ENCODE measurements at places on chromosomes 6 and 20. TPM values are rescaled to one million over a fixed set of nuclear protein-coding genes. Genes with fewer than 3 reads are reported as not detected.

DNA sequence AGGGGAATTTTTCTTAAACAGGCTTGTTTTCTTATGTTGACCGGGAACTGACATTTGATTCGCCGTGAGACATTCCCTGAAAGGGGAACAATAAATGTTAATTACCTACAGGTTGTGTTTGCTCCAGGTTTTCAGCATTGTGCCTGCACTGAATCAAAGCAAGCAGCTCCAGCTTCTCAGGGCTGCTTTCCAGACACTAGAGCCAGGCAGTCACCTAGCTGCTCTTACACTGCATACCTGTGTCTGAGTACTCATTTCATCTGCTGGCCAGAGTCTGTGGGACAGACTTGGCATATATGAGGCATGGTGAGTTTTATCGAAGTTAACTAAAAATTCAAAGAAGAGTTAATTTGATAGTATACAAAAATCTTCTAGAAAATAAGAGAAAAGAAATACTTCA lies 951.8 kb upstream of the MAP3K7 start:
- DNase-seq = no peak

DNA sequence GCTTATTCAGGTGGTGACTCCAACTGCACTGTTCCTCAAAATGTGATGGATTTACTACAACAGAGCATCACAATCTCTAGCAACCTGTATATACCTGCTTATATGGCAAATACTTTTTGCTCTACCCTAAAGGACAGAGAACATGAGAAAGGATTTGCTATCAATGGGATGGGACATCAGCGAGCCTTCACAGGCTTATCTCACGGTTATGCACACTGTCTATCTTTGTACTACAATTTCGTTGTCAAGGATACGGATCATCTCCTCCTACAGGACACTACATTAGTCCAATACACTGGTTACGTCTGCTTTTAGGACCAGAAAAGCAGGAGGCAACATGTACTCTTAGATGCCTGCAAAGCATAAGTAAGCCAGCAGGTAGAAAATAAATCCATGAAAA lies 34.2 kb downstream of the STX7 start:
- DNase-seq = no peak

GRCh38 chr20:10034717-10035571 lies at the start of gene ANKEF1:
ANKEF1 (plus strand) TSS chr20:10034987; CDS start chr20:10038302, 3,315 bp downstream.
- DNase-seq = peak; percentile 4

Gene LGSN
- 0.10 TPM for total RNA-seq

Gene BMP6
- 0.69 TPM for total RNA-seq

- DNase-seq = no peak
Measured at GRCh38 chr6:149925253-149925973, 2.5 kb upstream of the RAET1G start.

DNA sequence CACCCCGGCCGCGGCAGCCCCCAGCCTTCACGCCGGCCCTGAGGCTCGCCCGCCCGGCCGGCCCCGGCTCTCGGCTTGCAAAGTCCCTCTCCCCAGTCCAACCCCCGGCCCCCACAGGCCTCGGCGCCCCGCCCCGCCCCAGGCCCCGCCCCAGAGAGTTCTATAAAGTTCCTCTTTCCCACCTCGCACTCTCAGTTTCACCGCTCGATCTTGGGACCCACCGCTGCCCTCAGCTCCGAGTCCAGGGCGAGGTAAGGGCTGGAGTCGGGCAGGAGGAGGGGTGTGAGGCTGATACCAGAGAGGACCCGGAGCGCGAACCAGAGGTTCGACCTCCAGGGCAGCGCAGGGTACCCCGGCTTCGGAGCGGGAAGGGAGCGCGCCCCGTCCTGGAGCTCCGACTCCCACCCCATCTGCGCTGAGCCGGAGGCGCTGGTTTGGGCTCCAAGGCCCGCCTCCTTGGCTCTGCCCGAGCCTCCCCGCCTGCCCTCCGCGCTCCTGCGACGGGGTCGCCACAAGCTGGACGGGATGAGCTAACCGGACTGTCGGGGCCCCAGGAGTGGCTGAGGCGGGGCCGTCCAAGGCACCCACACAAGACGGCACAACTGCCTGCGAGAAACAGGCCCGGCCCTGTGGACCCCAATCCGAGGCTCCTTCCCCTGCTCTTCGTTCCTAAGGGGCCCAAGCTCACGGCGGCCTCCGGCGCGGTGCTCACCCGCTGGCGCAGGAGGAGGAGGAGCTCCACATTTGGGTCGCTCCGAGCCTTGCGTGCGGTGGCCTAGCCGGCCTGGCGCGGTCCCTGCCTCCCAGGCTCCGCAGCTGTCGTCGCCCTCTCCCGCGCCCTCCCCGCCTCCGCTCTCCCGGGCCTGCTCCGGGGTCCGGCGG lies at the start of gene IRF4:
Gene IRF4, plus strand, starts transcription at position 194 of the 882 bp plus-strand sequence. CDS start 1,401 bp downstream, outside the sequence.
- no peak for DNase-seq

DNA sequence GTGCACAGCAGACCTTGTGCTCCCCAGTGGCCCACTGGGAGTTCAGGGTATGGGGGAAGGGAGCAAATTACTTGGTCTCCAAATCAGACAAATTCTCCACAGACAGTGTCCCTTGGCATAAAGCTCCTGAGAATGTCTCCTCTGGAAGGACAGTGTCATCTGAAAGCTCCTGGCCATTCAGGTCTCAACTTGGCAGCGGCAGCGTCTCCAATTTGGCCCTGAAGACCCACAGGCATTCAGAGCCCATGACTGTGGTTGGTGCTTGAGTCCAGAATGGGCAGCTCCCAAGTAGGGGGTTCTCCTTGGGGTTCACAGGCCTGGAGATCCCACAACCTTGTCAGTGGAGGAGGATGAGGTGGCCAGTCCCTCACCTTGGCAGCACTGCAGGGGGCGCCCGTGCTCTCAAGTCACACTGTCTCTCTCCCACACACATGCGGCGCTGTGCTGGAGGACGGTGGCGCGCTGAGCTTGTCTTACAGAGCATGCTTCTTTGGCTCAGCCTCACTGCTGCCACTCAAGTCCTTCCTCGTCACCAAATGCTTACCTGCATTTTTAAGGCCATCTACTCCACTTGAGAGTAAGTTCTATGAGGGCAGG lies 20.7 kb downstream of the DYNLRB1 start:
- no peak for DNase-seq

GRCh38 chr20:52923123-52923937 lies 48.8 kb upstream of the TSHZ2 start:
- DNase-seq = peak; percentile 100

DNA sequence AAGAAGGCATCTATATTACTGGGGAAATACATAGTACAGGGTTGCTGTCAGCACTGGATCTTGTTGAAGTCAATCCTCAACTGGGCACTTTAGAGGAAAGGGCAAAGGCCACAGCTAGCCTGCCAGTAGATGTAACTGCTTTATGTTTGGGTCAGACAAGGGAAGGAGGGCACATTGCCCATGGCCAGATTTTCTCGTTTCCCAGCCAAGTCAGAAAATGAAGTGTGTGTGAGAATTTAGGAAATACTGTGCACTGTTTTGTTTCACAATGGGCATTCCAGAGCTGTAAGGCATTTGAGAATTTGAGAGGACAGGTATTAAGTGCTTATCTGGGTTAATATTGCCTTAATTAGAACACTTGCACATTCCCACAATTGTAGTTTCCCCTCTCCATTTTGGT lies 183.9 kb upstream of the MCHR2 start:
- DNase-seq = peak; percentile 72

GRCh38 chr6:138970856-138971425 lies 17.1 kb downstream of the REPS1 start:
- peak; percentile 94 for DNase-seq

Gene DAAM2
- 1.7 TPM for total RNA-seq

Gene TCP11
- 0.60 TPM for total RNA-seq

Gene SASH1
- total RNA-seq = 87.9 TPM

Gene RSPH3
- 8.2 TPM for total RNA-seq

GRCh38 chr6:89547281-89547680 lies 91.3 kb downstream of the LYRM2 start:
- DNase-seq = no peak

Gene LAMP5
- total RNA-seq = 0.10 TPM

Gene REM1
- total RNA-seq = not detected

- peak; percentile 66 for DNase-seq
Measured at GRCh38 chr6:168247443-168248147, 72.0 kb downstream of the DACT2 start.

- no peak for DNase-seq
Measured at GRCh38 chr6:28537509-28538140, 11.9 kb downstream of the GPX5 start.

Gene RAET1L
- 3.1 TPM for total RNA-seq

- no peak for DNase-seq
Measured at GRCh38 chr6:50862176-50862575, 43.5 kb downstream of the TFAP2B start.

Gene FNDC1
- not detected for total RNA-seq

DNA sequence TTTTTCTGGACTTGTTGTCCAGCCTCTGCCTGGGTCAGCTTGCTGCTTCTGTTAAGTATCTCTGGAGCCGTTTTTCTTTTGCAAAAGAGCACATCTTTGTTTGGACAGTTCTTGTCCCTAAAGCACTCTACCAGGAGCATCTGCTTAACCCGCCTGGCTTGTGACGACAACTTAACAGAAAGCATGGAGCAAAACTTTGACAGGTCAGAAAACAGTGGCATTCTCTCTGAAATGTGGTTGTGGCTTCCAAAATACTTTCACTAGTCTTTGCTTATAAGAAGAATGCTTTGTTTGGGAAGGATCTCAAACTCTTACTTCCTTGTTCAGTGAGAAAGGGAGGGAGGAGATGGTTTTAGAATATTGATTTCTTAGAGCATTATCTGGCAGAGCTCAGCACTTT lies 47.6 kb downstream of the CD109 start:
- DNase-seq = no peak

DNA sequence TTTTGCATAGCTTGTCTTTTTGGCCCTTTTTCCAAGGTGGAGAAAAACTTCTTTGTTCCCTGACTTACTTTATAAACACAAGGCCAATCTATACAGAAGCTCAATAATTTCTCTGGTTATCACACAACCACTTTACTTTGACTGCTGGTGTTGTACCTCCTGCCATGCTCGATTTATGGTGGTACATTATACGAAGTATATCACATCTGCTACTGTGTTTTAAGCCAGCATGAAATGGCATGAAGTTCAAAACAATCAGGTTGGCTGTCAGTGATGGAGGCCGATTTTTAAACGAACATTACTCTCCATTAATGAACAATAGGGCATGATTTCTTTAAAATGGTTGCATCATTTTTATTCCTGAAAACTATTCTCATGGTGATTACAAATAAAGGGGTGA lies 21.0 kb upstream of the ATXN1 start:
- DNase-seq = no peak

GRCh38 chr6:8852332-8852731 lies 417.0 kb upstream of the SLC35B3 start:
- DNase-seq = no peak

Gene TSPO2
- not detected for total RNA-seq

- no peak for DNase-seq
Measured at GRCh38 chr6:15351631-15352030, 105.8 kb downstream of the JARID2 start.

- no peak for DNase-seq
Measured at GRCh38 chr6:124990988-124991387, 28.8 kb downstream of the RNF217 start.

Gene VPS16
- 43.8 TPM for total RNA-seq

GRCh38 chr6:167034056-167034455 lies 34.9 kb downstream of the CEP43 start:
- DNase-seq = no peak

Gene PDE7B
- total RNA-seq = 3.2 TPM

Measured in renal cortical epithelial cell (primary cell).